Pancreas (tissue), 10 donors: ENCODE measurements at places on chromosomes 5 and 9.

- no peak overlapping the region for H3K4me3 ChIP-seq
- no peaks in the 10 kb centered on the region for H3K27me3 ChIP-seq
- H3K4me1 ChIP-seq: peaks cover 5% of the 10 kb centered on the region
- no peaks in the 10 kb centered on the region for H3K36me3 ChIP-seq
- no peak overlapping the region for H3K27ac ChIP-seq
- DNase-seq: no peak
These were observed 2.3 kb upstream of the SLC46A2 start for GRCh38 chr9:112892981-112893380.

DNA sequence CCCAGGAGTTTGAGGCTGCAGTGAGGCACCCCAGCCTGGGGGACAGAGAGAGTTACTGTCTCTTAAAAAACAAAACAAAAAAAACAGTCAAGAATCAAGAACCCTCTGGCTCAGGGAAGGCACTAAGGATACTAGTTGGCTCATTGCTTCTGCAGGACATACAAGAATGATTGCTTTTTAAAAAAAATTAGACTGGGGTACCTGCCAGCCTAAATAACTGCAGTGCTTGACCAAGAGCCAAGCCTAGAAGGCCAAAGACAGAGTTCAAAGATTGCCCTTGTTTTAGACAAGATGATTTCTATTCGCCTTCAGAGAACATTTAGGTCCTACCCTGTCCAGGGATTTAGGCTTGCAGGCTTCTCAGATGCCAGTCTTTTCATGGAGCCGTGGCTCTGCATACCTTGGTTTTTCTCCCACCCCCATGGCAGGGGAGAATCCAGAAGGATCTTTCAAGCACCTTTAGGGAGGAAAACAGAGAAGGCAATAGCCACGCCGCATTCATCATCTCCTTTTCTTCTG lies 93.7 kb upstream of the IL6ST start:
- DNase-seq: no peak
- peaks cover 6% of the 10 kb centered on the region for H3K4me1 ChIP-seq
- no peaks in the 10 kb centered on the region for H3K27me3 ChIP-seq

- no peaks in the 10 kb centered on the region for H3K36me3 ChIP-seq
- H3K27me3 ChIP-seq: no peaks in the 10 kb centered on the region
- H3K4me3 ChIP-seq: no peak overlapping the region
- no peak for DNase-seq
These were observed 11.1 kb downstream of the GRIN1 start for GRCh38 chr9:137149942-137150616.

- no peak overlapping the region for H3K4me3 ChIP-seq
- no peak for DNase-seq
- H3K4me1 ChIP-seq: no peaks in the 10 kb centered on the region
- no peaks in the 10 kb centered on the region for H3K36me3 ChIP-seq
- no peak overlapping the region for H3K27ac ChIP-seq
- H3K27me3 ChIP-seq: no peaks in the 10 kb centered on the region
These were observed 5.0 kb upstream of the SPINK14 start for GRCh38 chr5:148163345-148163744.

DNA sequence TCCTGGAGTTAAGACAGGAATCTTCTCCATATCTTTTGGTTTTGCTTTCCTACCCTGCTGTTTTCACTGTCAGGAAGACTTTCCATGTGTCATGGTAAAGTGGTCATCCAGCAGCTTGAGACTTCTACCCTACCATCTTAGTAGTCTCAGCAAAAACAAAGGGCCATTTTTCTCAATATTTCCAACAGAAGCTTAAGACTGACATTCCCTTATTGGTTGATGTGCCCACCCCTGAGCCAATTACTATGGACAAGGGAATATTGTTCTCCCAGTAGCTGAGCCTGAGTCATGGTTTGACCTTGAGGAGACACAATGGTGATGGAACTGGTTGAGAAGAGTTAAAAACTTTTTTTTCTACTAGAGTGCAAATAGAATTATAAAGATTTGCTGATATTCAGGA lies 105.6 kb downstream of the CSNK1G3 start:
- no peak overlapping the region for H3K4me3 ChIP-seq
- no peaks in the 10 kb centered on the region for H3K27me3 ChIP-seq
- H3K36me3 ChIP-seq: peaks cover 6% of the 10 kb centered on the region

GRCh38 chr9:114914139-114914538 lies 16.3 kb downstream of the TNFSF8 start:
- H3K27ac ChIP-seq: no peak overlapping the region
- H3K4me3 ChIP-seq: no peak overlapping the region
- no peaks in the 10 kb centered on the region for H3K27me3 ChIP-seq
- DNase-seq: no peak
- no peaks in the 10 kb centered on the region for H3K4me1 ChIP-seq

DNA sequence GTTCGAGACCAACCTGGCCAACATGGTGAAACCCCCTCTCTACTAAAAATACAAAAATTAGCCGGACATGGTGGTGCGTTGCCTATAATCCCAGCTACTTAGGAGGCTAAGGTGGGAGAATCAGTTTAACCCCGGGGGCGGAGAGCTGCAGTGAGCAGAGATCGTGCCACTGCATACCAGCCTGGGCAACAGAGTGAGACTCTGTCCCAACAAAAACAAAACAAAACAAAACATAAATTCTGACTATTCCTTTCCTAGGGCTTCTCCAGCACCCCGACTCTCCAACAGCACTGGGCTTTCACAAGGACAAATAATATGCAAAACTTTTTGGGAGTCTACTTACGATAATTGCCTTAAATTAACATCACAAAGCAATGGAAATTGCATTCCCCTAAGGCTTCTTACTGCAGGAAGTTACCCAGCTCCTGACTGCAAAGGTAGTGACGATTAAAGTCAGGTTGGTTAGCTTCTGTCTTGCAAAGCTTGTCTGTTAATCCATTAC lies 15.9 kb upstream of the CDKN2AIPNL start:
- H3K27ac ChIP-seq: no peak overlapping the region
- no peaks in the 10 kb centered on the region for H3K27me3 ChIP-seq
- no peaks in the 10 kb centered on the region for H3K36me3 ChIP-seq

- no peaks in the 10 kb centered on the region for H3K36me3 ChIP-seq
- H3K4me1 ChIP-seq: no peaks in the 10 kb centered on the region
- no peak overlapping the region for H3K27ac ChIP-seq
- DNase-seq: no peak
These were observed 97.6 kb upstream of the FANCC start for GRCh38 chr9:95415158-95415557.

DNA sequence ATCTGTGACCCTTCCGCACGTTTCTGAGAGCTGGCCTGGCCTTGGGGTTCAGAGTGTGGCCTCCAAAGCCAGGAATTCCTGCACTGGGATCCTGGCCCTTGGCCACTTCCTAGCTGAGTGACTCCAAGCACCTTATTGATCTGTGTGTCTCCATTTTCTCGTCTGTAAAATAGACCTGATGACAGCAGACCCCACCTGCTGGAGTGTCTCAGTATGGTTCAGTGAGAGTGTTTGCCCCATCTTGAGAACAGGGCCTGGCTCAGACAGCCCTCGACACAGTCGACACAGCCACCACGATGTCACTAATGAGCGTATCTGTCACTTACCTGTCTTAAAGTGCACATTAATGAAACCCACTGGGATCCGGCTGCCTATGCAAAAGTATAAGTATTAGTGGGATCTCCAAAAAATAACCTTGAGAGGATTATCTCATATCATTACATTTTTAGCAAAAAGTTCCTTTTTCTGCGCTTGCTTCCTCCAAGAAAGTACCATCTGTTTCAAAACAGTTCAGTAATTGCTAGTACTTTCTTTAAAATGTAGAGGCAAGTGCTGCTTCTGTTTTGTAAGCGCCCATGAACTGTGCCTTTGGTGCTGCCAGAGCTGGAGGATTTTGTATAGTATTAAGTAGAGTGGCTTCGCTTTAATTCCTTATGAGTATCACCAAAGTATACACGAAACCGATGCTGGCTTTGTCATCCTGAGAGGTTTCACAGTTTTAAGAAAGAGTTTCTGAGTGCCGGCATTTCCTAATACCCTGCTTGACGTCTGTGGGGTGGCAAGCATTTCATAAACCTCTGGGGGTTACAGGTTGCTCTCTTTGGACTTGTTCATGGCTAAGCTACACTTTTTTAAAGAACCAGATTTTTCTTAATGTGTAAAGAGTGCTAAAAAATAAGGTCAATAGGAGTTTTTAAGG lies 31.7 kb downstream of the UBE2QL1 start:
- H3K4me3 ChIP-seq: no peak overlapping the region
- no peaks in the 10 kb centered on the region for H3K36me3 ChIP-seq
- H3K27me3 ChIP-seq: no peaks in the 10 kb centered on the region

- H3K36me3 ChIP-seq: no peaks in the 10 kb centered on the region
- no peaks in the 10 kb centered on the region for H3K27me3 ChIP-seq
- H3K4me1 ChIP-seq: peaks cover 58% of the 10 kb centered on the region
- DNase-seq: no peak
These were observed 3.4 kb downstream of the PRRC2B start for GRCh38 chr9:131397100-131397790.

GRCh38 chr9:77598524-77598923 lies 49.6 kb downstream of the GNA14 start:
- DNase-seq: peak; percentile 46
- H3K27ac ChIP-seq: no peak overlapping the region
- no peak overlapping the region for H3K4me3 ChIP-seq
- no peaks in the 10 kb centered on the region for H3K27me3 ChIP-seq
- H3K4me1 ChIP-seq: no peaks in the 10 kb centered on the region

DNA sequence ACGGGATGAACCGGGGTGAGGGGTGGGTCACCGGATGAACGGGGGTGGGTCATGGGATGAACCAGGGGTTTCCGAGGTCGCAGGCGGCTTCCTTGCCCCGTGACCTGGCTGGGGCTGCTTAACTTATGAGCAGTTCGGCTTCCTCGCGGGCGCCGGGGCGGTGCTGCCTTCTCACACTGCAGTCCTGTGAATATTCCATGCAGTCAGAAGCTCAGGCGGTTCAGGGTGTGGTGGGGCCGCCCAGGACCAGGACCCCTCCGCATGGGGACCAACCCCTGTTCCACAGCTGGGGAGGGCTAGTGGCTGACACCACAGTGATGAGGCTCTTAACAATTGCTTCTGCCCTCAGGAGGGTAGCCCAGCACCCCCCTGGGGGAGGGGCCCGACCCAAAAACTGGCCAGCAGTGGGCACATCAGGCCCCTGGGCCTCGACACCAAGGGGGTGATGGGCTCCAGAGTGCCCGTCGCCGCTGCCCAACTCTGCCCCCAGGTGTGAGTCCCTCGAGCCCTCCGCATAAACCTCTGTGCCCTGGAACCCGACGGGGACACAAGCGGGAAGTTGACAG lies 30.9 kb upstream of the SLC9A3 start:
- H3K4me3 ChIP-seq: no peak overlapping the region
- no peak overlapping the region for H3K27ac ChIP-seq
- DNase-seq: peak; percentile 70
- H3K27me3 ChIP-seq: no peaks in the 10 kb centered on the region

GRCh38 chr5:37090123-37090726 lies 159.0 kb downstream of the CPLANE1 start:
- H3K4me1 ChIP-seq: no peaks in the 10 kb centered on the region
- DNase-seq: no peak
- H3K27me3 ChIP-seq: no peaks in the 10 kb centered on the region
- no peaks in the 10 kb centered on the region for H3K36me3 ChIP-seq
- H3K27ac ChIP-seq: no peak overlapping the region
- H3K4me3 ChIP-seq: no peak overlapping the region

DNA sequence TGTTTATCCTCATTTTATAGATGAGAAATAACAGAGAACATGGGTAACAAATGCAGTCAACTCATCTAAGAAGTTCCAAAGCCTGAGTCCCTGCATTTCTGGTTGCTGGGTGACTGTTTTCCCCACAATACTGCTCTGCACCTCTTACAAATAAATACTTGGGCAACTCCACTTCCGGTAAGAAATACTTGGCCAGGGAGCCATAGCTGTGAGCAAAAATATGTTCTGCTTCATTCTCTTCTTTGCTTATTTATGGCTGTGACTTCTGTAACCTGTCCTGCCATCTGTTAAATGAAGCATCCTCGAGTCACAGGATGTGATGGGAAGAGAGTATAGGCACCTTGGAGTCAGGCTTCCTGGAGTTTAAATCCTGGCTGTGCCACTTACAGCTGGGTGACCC lies 49.9 kb downstream of the GDNF start:
- no peak overlapping the region for H3K4me3 ChIP-seq
- no peaks in the 10 kb centered on the region for H3K36me3 ChIP-seq
- H3K27ac ChIP-seq: no peak overlapping the region
- H3K27me3 ChIP-seq: no peaks in the 10 kb centered on the region
- H3K4me1 ChIP-seq: no peaks in the 10 kb centered on the region

DNA sequence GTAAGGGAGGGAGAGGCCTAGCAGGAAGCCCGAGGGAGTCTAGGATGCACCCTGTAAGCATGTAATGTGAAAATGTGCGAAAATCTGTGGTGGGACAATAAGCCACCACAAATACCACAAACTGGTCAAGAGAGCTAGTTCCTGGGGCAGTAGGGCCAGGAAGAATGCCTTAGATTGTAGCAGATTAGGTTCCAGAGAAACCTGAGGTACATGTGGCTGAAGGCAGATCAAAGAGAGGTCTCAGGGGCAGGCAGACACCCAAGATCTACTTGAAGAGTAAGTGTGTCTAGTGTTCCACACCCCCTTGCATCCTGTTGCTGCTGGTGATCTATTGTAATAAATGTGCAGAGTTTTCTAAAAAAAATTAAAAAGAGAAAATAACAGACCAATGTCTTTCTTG lies 1677.3 kb upstream of the CDH6 start:
- H3K4me1 ChIP-seq: no peaks in the 10 kb centered on the region
- no peak for DNase-seq
- no peak overlapping the region for H3K4me3 ChIP-seq
- H3K27me3 ChIP-seq: no peaks in the 10 kb centered on the region
- no peak overlapping the region for H3K27ac ChIP-seq

GRCh38 chr9:115694991-115695390 lies 458.6 kb upstream of the PAPPA start:
- H3K4me1 ChIP-seq: no peaks in the 10 kb centered on the region
- DNase-seq: no peak
- no peak overlapping the region for H3K4me3 ChIP-seq
- no peak overlapping the region for H3K27ac ChIP-seq

DNA sequence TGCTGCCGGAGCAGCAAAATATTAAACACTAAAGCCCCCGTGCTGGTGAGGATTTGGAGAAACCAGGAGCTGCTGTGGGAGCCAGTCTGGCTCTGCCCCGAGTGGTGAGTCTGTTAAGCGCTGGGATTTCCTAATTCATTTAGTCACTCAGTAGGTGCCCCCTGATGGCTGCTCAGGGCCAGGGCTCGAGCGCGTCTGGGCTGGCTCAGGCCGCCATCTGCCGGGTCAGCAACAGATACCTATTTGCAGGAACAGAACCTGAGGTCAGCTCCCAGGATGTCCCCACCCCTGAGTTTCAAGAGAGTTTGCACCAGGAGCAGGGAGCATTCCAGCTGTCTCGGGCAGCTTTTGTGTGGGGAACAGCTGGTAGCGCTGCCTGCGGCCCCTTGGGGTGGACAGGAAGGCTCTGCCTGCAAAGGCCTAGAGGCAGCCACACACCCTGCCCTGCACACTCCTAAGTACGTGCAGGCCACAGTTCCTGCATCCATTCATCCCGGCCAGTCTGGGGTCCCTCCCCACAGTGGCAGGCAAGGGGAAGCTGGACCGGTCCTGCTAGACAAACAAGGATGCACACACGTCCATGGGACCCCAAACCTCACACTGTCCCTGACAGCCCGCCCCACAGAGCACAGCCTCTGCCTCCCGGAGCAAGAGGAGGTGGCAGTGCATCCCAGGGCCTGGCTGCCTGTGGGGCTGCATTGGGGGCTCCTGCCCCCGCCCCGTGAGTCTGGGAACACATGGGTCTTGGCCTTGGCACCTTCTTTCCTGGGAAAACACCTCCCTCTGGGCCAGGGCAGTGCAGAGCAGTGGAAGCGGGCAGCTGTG lies 83.7 kb downstream of the ADAMTS2 start:
- H3K27ac ChIP-seq: no peak overlapping the region
- H3K4me3 ChIP-seq: no peak overlapping the region
- H3K27me3 ChIP-seq: no peaks in the 10 kb centered on the region
- H3K36me3 ChIP-seq: no peaks in the 10 kb centered on the region
- no peak for DNase-seq
